ENCODE measurements at places on chromosomes 3 and 15.

GRCh38 chr3:42892807-42893206 is 13.1 kb upstream of the ZNF662 start:
- no peak for DNase-seq

GRCh38 chr15:22888120-22888859 is 49.8 kb downstream of the NIPA2 start:
- no peak for DNase-seq

- DNase-seq: no peak
These were observed 20.2 kb downstream of the RYR3 start for GRCh38 chr15:33330931-33331330.

- no peak for DNase-seq
These were observed 22.5 kb upstream of the NPTN start for GRCh38 chr15:73655724-73656123.

DNA sequence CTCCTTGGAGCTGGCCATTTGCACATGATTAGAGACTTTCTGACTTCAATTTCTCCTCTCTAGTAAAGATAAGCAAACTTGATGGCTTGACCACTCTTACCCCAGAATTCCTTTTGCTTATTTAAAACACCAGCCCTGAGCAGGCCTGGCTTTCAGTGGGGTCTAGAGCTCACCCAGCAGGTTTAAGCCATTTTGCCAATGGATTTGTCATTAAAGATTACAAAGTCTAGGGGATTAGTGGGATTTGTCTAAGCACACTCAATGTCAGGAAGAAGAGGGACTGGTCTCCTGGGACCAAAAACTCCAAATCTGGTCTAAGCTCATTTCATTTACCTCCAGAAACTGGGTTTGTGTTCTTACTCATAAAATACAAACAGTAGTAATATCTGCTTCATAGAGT is 57.3 kb upstream of the SNTN start:
- DNase-seq: no peak

- DNase-seq: no peak
These were observed 58.4 kb downstream of the RBMS3 start for GRCh38 chr3:29339016-29339833.

- no peak for DNase-seq
These were observed 65.6 kb upstream of the PLXNA1 start for GRCh38 chr3:126917232-126917804.

DNA sequence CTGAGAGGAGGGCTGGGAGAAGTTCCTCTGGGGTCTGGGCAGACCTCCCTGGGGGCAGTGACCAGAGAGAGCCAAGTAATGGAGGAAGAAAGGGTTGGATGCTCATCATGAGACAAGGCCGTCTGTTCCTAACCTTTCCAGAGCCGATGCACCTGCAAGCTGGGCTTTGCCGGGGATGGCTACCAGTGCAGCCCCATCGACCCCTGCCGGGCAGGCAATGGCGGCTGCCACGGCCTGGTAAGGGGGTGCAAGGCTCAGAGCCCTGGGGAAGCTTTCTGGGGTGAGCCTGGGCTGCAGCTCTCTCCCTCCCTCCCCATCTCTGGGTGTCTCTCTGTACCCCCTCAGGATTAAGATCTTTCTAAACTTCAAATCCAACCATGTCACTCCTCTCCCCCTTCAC is 16.4 kb downstream of the STAB1 start:
- DNase-seq: no peak

DNA sequence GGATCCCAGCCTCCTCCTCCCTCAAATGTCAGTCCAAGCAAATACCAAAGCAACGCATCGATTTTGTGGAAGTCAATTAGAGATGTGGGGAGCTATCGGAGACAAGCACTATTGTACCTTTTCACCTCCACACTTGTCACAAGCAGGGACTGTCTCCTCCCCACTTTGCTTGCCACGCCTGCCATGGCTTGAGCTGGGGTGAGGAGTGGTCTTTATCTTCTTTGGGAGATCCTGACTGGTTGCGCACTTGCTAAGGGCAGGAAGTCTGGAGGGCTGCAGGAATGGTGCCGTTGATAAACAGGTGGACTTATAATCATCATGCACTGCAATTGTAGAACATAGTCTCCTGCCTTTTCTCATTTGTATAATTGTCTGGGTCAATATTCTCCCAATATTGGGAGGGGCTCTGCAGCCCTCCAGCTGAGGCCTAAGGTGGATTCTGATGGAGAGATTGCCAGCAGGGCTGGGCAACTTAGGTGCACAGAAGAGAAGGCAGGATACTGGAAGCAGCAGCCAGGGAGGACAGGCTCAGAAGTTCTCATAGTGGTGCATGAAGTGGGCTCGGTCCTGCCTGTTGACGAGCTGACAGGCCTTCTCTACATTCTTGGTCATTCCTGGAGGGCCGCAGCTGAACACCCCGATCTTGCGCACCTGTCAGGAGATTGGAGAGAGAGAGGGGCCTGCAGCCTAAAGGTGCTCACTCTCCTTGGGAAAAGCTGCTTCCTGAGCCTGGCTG is 20.2 kb downstream of the DUOX2 start:
- DNase-seq: no peak

- DNase-seq: no peak
These were observed 5.5 kb downstream of the TMEM266 start for GRCh38 chr15:76065245-76065644.

GRCh38 chr15:34650177-34650576 is 66.7 kb upstream of the GOLGA8B start:
- DNase-seq: no peak

- no peak for DNase-seq
These were observed 102.1 kb upstream of the FHIT start for GRCh38 chr3:61353382-61353781.

Measured in cortex of kidney (tissue), 1 donor.